ENCODE measurements at places on chromosomes 2 and 18. TPM values are rescaled to one million over a fixed set of nuclear protein-coding genes. Genes with fewer than 3 reads are reported as not detected.

- H3K4me3 ChIP-seq = no peak overlapping the region
- peaks cover 3% of the 10 kb centered on the region for H3K4me1 ChIP-seq
- no peaks in the 10 kb centered on the region for H3K27me3 ChIP-seq
- DNase-seq = peak; percentile 55
- no peak overlapping the region for H3K27ac ChIP-seq
Measured at GRCh38 chr2:236972491-236973342, 113.0 kb upstream of the COPS8 start.

GRCh38 chr2:37156071-37156856, 516 bp downstream of the EIF2AK2 start:
- no peaks in the 10 kb centered on the region for H3K27me3 ChIP-seq
- peak; percentile 31 for DNase-seq
- H3K4me3 ChIP-seq = peak overlapping the region; percentile 76
- no peaks in the 10 kb centered on the region for H3K4me1 ChIP-seq
- peaks cover 22% of the 10 kb centered on the region for H3K36me3 ChIP-seq

DNA sequence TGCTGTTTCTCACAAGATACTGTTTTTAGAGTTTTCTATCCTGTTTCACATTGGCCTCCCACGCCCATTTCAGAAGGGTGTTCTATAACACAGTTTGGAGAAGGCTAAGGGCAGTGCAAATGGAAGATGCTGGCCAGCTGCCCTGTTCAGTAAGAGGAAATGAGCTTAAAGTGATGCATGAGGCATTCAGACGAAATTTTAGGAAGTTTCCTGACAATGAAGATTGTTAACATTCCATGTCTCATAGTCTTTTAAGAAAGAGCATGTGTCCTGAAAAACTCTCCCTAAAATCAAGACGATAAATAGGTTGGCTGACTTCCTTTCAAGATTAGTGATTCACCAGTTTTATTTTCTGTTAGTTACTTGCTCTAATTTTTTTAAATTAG, 484.2 kb upstream of the NRP2 start:
- peak overlapping the region; percentile 89 for H3K27ac ChIP-seq
- peaks cover 3% of the 10 kb centered on the region for H3K4me1 ChIP-seq
- no peaks in the 10 kb centered on the region for H3K27me3 ChIP-seq
- H3K4me3 ChIP-seq = peak overlapping the region; percentile 58
- H3K36me3 ChIP-seq = no peaks in the 10 kb centered on the region

- H3K27ac ChIP-seq = no peak overlapping the region
- no peak overlapping the region for H3K4me3 ChIP-seq
- no peak for DNase-seq
- peaks cover 4% of the 10 kb centered on the region for H3K36me3 ChIP-seq
Measured at GRCh38 chr18:72375618-72376017, 168.5 kb downstream of the CBLN2 start.

- H3K27ac ChIP-seq = no peak overlapping the region
- no peaks in the 10 kb centered on the region for H3K4me1 ChIP-seq
- no peak for DNase-seq
Measured at GRCh38 chr2:172336681-172337080, 90.7 kb upstream of the ITGA6 start.

- peaks cover 6% of the 10 kb centered on the region for H3K36me3 ChIP-seq
- H3K27ac ChIP-seq = no peak overlapping the region
- no peaks in the 10 kb centered on the region for H3K4me1 ChIP-seq
- peak; percentile 81 for DNase-seq
Measured at GRCh38 chr2:176174824-176175708, 13.4 kb upstream of the HOXD1 start.

- H3K4me1 ChIP-seq = peaks cover 5% of the 10 kb centered on the region
- H3K36me3 ChIP-seq = no peaks in the 10 kb centered on the region
- no peak overlapping the region for H3K4me3 ChIP-seq
Measured at GRCh38 chr18:64202210-64202836, 53.4 kb upstream of the LINC00305 start.

- no peaks in the 10 kb centered on the region for H3K4me1 ChIP-seq
- H3K36me3 ChIP-seq = peaks cover 32% of the 10 kb centered on the region
- no peak overlapping the region for H3K4me3 ChIP-seq
- no peak overlapping the region for H3K27ac ChIP-seq
- no peaks in the 10 kb centered on the region for H3K27me3 ChIP-seq
Measured at GRCh38 chr2:71348302-71348701, 16.7 kb downstream of the ZNF638 start.

CXCR1 gene
- not detected for total RNA-seq

COL3A1 gene
- not detected for total RNA-seq

DYSF gene
- total RNA-seq = 4.8 TPM

SNTG2 gene
- 12.7 TPM for total RNA-seq

EFHD1 gene
- total RNA-seq = 2.8 TPM

All from H9 (cell line).